ENCODE measurements at places on chromosomes 5 and 9.
A peak's percentile ranks its signal among the peaks of the same experiment; 100 is the strongest.

DNA sequence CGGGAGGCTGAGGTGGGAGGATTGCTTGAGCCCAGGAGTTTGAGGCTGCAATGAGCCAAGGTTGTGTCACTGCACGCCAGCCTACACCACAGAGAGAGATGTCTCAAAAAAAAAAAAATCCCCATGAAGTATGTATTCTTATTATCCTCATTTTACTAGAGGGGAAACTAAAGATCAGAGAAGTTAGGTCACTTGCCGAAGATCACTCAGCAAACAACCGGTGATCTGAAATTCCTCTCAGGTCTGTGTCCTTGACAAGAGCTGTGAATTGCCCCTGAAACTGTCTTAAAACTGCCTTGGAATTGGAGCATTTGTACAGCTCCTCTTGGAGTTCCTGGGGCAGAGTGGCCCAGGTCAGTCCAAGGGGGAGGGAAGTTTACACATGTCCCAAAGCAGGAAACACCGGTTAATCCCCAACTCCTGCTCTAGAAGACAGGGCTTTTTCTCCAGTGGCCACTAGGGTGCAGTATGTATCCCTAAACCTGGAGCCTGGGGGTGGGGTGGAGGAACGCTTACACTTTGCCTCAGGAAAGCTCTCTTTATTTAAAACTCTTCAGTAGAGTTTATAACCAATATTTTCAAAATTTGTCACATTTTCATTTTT is 27.6 kb downstream of the AQP7 start:
- DNase-seq: peak; percentile 48

DNA sequence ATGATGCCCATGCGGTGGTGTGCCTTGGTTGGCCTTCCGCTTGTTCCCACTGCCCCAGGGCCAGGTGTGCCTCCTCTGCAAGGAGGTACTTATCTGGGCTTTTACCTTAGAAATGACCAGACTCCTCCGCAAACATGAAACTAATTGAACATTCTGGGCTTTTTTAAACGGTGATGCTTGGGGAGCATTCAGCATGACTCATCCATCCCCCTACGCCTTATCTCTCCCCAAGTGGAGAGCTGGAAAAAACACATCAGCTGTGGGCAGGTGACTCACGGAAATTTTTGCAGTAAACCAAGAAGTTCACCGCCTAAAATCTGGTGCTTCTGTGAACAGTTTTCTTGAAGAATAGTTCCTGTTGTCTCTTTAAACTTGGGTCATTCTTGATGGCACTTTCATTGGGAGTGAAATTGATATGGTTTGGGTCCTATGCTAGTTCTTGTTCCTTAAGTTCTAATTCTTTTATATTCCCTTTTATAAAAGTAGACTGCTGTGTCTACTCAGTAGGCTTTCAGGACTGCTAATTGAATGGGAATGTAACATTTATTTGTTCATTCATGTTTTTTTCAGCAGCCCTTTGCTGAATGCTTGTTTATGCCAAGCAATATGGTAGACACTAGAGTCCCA is 39.6 kb downstream of the SFXN1 start:
- no peak for DNase-seq

GRCh38 chr5:68137511-68138140 is 77.9 kb upstream of the PIK3R1 start:
- DNase-seq: no peak

GRCh38 chr5:119028575-119028974 is 40.2 kb upstream of the DTWD2 start:
- no peak for DNase-seq

GRCh38 chr5:18305288-18305924 is 671.1 kb downstream of the TAF11L14 start:
- no peak for DNase-seq

DNA sequence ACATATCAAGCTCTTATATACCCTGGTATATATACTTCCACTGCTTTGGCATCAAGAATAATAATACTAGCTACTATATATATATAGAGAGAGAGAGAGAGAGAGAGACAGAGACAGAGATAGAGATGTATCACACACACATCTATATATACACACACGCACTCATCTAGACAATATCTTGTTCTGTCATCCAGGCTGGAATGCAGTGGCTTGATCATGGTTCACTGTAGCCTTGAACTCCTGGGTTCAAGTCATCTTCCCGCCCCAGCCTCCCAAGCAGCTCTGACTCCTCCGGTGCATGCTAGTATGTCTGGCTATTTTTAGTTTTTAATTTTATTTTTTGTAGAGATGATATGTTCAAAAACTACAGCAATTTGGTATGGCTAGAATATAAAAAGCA is 22.5 kb downstream of the ANKHD1 start:
- DNase-seq: no peak

- no peak for DNase-seq
These were observed 1.8 kb downstream of the MCIDAS start for GRCh38 chr5:55225346-55225745.

- DNase-seq: no peak
These were observed 79.7 kb upstream of the CDH6 start for GRCh38 chr5:31113666-31114350.

Data from GDM1 (cell line).